Activated CD8-positive, alpha-beta memory T cell treated with anti-CD3 and anti-CD28 coated beads, Interleukin-2, amount 10 ng/mL, durations not matched to agents 7 days and 5 days (primary cell): ENCODE measurements at places on chromosomes 5 and 9.

DNA sequence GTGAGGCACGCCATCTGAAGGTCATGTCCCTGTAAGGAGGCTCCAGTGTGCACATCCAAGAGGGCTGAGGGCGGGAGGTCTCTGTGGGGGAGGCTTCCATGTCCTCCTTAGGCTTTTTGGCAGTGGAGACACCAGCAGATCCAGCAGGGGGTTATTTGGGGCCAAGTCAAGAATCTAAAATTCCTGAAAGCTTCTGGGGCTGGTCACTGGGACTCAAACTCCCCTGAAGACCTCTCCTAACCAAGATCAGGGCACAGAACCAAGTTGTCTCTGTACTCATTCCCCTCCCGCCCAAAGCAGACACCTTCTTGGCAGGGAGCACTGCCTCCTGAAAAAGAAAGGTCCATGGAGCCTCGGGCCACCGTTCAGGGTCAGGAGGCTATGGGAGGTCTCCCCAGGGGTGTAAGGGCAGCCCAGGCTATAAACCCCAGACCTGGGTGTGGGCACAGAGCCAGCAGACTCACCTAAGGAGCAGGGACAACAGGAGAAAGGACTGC lies 127.4 kb upstream of the ADRA1B start:
- no peak for DNase-seq

DNA sequence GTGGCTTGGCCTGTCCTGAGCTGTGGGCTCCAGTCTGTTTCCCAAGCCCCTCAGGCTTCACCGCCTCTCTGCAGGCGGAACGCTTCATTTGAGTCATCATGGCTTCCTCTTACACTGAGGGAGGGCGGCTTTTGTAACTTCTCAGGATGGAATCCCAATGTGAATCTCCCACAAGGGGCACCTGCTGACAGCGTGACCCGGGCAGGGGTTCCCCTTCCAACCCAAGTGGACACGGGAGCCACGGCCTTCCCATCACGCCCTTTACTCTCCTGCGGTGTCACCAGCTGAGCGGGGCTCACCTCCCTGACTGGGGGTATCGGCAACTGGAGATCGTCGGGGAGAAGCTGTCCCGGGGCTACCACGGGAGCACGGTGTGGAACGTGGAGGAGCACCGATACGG lies 12.5 kb downstream of the UCK1 start:
- DNase-seq, result no peak

GRCh38 chr9:136564379-136564988 lies 18.6 kb upstream of the NOTCH1 start:
- no peak for DNase-seq

GRCh38 chr5:68239487-68239886 lies 23.9 kb downstream of the PIK3R1 start:
- DNase-seq, result peak; percentile 92

DNA sequence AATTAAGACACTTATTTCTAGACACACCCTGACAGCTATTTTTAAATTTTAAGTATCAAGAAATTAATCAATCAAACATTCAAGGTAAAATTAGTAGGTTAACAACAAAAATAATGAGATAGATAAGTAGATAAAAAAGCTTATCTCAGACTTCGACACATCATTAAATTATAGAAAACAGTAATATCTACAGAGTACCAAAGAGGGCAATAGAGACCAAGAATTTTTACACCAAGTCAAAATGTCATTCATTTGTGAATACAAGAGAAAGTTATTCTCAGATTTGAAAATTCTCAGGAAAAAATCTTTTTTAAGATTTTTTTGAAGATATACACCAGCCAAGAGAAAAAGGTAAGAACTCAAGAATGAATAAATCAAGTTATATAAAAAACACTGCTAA lies 445.6 kb downstream of the ACTL7B start:
- no peak for DNase-seq

DNA sequence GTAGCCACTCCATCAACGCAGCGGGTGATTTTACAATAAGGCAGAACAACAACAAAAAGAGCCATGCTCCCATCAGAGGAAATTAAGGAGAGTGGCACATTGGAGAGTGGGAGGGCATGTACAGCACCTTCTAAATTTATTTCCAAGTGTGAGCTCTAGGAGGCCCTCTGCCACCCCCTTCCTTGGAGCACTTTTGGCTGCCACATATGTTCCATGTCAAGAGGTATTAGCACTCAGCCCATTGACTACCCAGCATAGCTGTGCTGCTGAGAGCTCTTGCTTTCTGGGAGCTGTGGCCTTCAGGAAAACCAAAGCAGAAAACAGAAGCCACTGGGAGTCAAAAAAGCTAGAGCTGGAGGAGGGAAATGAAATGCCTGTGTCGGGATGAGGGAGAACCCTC lies 200.2 kb upstream of the PANK3 start:
- no peak for DNase-seq
